ENCODE measurements at places on chromosomes 3 and 15. TPM values are rescaled to one million over a fixed set of nuclear protein-coding genes. Genes with fewer than 3 reads are reported as not detected.
A peak's percentile ranks its signal among the peaks of the same experiment; 100 is the strongest.

Gene TMA7
- 279 TPM for total RNA-seq

GRCh38 chr3:130014526-130014925 lies 40.0 kb downstream of the TRH start:
- no peak for DNase-seq

DNA sequence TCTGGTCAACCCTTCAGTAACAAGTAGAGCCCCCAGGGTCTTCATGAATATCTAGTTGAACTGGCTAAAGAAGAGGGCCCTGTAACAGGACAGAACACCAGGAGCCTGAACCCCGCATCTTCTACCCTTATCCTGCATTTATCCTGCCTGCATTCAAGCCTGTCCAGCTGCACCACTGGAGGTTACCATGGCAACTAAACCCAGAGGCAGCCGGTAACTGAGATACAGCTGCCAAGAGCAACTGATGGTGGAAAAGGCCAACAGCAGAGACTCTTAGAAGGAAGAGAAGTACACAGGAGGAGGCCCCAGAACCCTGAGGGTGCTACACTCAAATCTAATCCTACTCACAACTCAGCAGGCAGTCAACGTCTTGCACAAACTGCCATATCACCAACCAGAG lies 3.7 kb upstream of the PRKAR2A start:
- no peak for DNase-seq

DNA sequence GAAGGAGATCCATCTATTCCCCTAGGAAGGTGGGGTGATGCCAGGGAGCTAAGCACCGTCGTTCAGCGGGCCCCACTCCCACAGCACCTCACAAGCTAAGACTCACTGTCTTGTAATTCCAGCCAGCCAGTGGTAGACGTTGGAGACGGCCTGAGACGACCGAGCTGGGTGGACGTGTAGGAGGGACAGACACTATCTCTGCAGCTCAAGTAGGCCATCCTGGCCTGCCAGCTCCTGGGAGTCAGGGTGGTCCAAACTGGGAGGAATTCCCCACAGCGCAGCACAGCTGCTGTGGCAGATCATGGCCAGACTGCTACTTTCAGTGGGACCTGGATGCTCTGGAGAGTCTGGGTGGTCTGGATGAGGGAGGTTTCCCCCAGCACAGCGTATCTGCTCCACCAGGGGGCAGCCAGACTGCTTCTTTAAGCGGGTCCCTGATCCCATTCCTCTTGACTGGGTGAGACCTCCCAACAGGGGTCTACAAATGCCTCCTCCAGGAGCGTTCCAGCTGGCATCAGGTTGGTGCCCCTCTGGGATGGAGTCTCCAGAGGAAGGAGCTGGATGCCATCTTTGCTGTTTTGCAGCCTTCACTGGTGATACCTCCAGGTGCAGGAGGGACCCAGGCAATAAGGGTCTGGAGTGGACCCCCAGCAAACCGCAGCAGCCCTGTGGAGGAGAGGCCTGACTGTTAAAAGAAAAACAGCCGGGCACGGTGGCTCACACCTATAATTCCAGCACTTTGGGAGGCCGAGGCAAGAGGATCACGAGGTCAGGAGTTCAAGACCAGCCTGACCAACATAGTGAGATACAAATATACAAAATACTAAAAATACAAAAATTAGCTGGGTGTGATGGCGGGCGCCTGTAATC lies 27.6 kb downstream of the GNB5 start:
- peak; percentile 55 for DNase-seq

Gene LDHAL6B
- not detected for total RNA-seq

GRCh38 chr3:35602395-35602936 lies 36.9 kb upstream of the ARPP21 start:
- DNase-seq: no peak

- no peak for DNase-seq
These were observed 348.1 kb upstream of the DCBLD2 start for GRCh38 chr3:99249627-99250026.

Data from CD8-positive, alpha-beta T cell (primary cell).